NCI-H510A treated with DMSO at 0.1 percent for 48 hours (cell line): ENCODE measurements at places on chromosomes 3 and 15.

DNA sequence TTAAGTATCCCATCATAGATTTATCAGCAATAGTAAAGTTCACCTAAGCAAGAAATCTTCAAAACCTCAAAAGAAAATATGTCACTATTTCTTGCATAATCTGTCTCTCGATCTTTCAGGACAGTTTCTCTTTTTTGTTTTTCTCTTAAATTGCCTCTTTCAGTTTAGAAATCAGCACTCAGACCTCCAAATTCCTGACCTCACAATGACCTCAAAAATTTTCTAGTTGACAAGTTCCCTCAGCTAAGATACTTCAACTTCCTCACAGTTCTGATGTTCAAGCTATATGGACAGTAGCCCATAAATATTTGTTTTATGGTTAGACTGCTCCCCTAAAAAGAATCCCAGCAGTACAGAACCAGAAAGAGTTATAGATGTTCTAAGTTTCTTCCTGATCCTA is 24.1 kb downstream of the SLC24A5 start:
- no peak for DNase-seq

DNA sequence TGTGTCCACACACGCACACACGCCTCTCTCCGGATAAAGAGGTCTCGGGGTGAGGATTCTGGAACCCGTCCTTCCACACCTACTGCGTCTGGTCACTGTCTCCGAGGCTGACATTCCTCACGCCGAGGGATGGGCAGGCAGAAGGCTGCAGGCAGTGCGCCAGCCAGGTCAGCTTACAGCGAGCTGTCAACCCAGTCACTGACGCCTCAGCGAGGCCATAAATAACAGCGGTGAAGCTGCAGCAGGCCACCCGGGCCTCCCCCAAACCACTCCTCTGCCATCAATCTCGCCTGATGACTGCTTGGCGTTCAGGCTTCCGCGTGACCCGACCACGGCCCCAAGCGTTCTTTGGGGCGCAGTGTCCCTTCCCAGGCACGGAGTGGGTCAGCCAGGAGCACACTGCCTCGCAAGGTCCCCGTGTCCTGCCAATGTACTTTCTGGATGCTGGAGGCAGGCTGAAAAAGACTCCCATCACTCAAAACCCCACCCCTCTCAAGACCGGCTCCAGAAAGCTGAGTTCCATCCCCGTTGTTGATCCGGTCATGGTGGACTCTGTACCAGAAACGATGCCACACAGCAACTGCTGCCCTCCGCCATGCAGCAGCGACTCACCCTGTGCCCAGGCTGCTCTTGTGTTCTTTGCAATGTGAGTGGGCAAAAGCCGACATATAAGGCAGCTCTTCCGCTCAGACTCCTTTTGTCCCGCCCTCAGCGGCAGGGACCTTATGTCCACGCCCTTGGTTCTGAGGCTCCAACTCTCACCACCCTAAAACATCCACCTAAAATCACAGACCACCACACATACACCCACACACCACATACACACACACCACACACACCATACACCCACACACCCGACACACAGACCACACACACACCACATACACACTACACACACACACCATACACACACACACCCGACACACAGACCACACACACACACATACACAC is 27.1 kb downstream of the CPN2 start:
- no peak for DNase-seq

GRCh38 chr3:171088964-171089754 is 62.6 kb upstream of the SLC2A2 start:
- peak; percentile 77 for DNase-seq

GRCh38 chr3:137906985-137907649 is 102.8 kb upstream of the CLDN18 start:
- no peak for DNase-seq

DNA sequence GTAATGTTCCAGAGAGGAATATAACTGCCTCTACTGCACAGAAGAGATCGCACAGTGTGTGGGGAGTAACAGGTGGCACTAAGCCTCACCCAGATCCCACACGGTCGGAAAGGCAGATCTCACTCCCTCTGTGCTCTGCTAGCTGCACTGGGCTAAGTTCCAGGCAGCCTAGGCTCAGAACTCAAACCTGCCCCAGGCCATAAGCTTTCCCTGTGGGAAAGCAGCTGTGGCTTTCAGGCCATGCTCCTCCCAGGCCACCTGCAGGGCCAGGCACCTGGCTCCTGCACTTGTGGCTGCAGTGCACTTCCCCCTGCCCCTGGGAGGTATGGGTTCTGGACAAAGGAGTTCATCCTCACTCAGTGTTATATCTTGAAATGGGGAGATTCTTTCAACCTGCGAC is 27.5 kb downstream of the PCCB start:
- peak; percentile 61 for DNase-seq

GRCh38 chr15:100516643-100517512 is 11.9 kb downstream of the CERS3 start:
- no peak for DNase-seq

GRCh38 chr3:9791790-9792404 is 376 bp downstream of the TADA3 start:
- no peak for DNase-seq

GRCh38 chr15:85890620-85890980 is 95.9 kb upstream of the KLHL25 start:
- no peak for DNase-seq

DNA sequence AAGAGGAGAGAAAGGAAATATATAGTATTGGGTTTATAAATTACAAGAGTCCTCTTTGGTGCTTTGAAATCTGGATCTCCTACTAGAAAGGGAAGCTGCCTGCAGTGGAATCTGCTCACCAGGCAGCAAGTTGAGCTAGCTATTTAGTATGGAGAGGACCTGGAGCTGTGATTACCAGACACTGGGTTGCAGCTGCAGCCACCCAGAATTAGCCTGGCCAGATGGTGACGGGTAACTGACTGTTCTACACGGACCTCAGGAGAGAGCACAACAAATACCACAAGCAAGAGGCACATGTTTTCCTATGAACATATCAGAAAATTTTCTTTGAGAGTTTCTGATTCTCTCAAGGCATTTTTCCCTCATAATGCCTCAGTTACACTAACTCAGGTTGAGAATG is 46.5 kb downstream of the SYNPR start:
- DNase-seq = no peak

GRCh38 chr15:100559330-100559729 is 30.6 kb upstream of the CERS3 start:
- no peak for DNase-seq

DNA sequence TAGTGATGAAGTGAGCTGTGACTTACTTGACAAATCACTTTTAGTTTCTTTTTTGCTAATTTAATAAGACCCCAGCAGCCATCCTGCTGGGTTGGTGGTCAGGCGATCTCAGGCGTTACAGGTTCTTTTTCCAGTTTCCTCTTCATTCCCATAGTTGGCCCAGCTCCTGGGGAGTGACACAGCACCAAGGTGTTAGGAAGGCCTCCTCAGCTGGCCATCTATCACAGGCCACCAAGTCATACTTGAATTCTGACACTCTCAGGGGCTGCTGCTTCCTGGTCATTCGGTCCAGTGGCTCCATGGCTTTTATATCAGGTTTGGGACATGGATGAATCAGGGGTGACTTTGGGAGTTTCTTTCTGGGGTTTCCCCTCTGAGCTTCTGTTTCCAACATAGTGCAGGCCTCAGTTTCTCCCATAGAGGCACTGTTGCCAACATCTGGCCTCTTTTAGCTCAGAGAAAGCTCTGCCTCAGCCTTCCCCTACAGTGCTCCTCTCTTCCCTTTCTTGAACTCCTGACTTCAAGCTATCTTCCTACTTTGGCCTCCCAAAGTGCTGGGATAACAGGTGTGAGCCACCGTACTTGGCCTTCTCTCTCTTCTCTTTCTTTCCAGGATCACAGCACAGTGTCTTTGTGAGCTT is 211.8 kb downstream of the NR2F2 start:
- DNase-seq = no peak

DNA sequence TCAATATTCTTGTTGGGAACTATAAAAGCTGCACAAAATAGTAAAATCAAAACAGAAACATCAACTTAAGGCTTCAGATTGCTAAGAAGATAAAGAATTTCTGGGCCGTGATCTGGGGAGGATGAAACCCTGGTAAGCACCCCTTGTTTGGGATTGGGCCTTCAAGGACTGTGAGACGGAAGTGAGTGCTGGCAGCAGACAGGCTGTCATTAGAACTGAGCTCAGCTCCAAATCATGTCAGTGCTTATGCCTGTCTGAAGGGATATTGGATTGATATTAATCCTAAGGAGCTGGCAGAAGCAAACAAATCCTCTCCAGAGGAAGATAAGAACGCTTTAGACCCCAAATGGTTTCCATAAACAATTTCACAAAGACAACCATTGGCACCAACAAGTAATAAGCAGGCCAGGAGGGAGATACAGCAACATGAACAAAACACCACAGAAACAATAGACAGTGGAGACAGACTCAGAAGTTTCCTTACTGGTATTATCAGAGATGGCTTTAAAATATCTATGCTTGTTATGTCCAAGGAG is 72.6 kb upstream of the CTXND1 start:
- no peak for DNase-seq

- DNase-seq = no peak
Measured at GRCh38 chr3:46122091-46122490, 86.0 kb downstream of the CCR1 start.

DNA sequence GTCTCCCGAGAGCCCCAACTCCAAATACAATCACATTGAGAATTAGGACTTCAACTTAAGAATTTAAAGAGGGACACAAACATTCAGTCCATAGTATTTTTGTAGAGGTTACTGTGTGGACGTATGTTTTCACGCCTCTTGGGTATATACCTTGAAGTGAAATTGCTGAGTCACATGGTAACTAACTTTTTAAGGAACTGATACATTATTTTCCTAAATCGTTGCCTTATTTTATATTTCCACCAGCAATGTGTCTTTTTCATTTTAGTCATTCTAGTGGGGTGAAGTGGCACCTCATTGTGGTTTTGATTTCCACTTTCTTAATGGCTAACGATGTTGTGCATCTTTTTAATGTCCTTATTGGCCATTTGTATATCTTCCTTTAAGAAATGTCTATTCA is 11.8 kb downstream of the PARP15 start:
- no peak for DNase-seq

DNA sequence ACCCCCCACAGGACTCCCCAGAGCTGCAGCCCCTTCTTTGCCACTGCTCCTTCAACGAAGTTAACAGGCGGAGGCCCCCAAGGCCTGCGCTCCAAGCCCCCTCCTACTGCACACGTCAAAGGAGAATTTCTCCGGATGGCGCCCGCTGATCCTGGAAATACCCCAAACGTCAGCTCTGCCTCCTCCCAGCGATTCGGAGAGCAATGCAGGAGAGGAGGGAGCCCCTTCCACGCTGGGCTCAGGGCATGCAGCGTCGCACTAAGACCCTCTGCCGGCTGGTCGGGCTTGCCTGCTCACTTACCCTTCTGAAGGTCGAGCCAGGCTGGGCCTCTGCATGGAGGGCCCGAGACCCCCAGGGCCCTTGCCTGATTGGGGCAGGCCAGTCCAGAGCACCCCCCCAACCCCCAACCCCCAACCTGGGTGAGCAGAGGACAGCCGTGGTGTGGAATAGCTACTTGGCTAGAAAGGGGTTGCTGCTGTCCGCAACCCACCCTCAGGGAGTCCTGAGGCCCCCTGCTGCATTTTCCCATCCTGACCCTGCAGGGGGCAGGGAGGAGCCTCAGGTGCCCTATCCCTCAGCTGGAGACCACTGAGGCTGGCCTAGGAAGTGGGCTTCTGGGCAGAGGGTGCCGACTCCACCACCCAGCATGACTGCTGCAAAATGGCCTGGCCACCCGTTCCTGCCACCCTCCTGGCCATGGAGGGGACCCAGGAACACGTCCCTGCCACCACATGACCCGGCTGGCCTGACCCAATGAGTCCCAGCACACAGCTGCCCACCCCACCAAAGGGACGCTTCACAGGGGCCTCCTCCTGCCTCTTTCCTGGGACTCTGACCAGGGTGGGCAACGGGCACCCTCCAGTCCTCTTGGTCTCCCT is 976 bp downstream of the ATP2B2 start:
- DNase-seq = no peak

GRCh38 chr3:84439476-84439875 is 519.3 kb upstream of the CADM2 start:
- DNase-seq = no peak

DNA sequence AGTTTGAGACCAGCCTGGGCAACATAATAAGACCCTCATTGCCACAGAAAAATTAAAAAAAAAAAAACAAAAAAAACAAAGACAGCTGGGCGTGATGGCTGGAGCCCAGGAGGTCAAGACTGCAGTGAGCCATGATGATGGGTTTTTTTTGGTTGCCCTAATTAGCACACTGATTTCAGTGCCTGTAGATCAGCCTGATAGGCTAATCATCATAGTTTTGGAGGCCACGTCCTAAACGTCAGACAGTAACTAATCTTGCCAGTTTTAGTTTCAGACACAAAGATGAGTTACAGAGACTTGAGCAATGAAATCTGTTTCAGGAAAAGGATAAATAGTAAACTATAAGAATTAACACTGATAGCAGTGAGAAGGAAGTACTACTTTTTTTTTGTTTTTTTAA is 55.4 kb downstream of the LRCH3 start:
- DNase-seq = no peak

- DNase-seq = no peak
Measured at GRCh38 chr3:106059953-106060517, 191.2 kb upstream of the CBLB start.

DNA sequence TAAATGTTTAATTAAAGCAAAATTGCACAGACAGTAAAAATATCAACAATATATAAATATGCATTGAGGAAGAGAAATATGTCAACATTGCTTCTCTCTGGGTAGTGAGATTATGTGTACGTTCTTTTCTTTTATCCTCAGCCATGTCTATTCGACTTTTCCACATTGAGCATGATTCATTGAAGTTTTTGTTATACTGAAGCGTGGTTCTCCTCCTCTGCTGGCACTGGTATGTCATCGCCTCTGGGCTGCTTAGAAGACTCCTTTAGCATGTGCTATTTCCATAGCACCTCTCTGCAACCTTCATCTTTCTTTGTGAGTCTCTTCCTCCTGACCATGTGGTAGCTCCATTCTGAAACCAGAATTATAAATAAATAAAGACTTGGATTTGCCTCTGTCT is 65.8 kb upstream of the AKAP13 start:
- no peak for DNase-seq

DNA sequence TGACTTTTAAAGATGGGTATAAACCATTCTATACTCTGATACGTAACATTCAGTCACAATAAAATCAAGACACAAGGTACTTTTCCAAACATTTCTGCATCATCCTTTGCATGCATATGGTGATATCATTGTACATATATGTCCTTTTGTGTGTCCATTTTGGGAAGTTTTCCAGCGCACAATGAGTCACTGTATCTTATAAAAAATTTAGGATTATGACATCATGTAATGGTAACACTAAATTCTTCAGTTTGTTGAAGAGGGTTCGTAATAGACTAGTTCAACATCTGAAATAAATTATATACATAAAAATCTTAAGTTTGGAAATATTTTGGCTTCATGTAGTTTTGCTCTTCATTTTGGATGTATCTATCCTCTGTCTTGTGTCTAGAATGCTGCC is 480.9 kb downstream of the ROBO1 start:
- no peak for DNase-seq

GRCh38 chr3:63450634-63451363 is 172.7 kb downstream of the SYNPR start:
- no peak for DNase-seq

DNA sequence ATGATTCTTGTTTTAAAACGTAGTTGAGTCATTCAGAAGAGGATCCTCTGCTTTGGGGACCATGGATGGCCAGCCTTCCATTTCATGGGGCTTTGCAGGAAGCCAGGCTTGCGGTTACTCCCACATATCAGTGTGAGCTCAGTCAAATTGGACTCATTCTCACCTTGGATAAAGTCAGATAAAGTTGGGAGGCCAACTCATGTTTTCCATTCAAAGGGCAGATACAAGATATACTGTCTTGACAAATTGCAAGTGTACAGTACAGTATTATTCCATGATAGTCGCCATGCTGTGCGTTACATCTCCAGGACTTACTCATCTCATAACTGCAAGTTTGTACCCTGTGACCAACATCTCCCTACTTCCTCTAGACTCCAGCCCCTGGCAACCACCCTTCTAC is 25.5 kb upstream of the B3GNT5 start:
- no peak for DNase-seq
